Activated effector memory CD4-positive, alpha-beta T cell treated with anti-CD3 and anti-CD28 coated beads, Interleukin-2, amount 50 U/mL, for 16 hours (primary cell): ENCODE measurements at places on chromosomes 2 and 18.

GRCh38 chr2:30826916-30827315, 19.7 kb upstream of the CAPN13 start:
- no peak for DNase-seq

DNA sequence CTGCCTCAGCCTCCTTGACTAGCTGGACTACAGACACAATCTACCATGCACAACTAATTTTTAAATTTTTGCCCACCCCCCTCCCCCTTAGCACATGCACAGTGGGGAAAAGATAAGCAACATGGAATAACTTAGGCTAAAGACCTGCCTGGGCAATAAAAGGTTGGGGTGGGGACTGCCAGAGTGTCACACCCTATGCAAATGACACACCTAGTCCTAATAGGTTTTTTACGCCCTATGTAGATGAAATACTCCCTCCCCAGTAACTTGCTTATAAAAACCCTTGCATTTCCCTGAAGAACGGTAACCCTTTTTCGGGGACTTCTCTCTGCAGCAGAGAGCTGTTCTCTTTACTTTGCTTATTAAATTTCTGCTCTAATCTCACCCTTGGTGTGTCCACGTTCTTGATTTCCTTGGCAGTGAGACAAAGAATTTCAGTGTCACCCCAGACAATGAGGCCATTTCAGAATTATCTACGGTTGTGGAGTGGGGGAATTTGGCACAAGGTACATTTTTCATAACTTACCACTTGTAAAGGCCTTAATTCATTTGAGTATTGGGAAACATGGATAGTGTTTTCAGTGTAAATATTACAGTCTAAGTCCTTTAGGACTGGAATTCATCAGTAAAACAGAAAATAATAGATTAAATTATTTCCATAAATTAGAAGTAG, 109.2 kb downstream of the NOL4 start:
- DNase-seq, result no peak

DNA sequence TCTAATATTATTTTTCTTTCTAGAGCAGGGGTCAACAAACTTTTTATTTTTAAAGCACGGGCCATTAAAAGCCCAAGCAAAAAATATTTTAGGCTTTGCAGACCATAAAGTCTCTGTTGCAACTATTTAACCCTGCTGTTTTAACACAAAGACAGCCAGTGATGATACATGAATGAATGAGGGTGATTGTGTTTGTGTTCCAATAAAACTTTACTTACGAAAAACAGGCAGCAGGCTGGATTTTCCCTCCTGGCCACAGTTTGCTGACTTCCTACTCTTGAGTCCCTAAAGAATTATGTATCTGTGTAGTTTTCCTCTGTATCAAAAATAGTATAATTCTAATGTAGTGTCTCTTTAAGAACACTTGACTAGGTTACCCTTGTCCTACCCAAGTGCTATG, 402.0 kb downstream of the ADCYAP1 start:
- DNase-seq, result no peak

DNA sequence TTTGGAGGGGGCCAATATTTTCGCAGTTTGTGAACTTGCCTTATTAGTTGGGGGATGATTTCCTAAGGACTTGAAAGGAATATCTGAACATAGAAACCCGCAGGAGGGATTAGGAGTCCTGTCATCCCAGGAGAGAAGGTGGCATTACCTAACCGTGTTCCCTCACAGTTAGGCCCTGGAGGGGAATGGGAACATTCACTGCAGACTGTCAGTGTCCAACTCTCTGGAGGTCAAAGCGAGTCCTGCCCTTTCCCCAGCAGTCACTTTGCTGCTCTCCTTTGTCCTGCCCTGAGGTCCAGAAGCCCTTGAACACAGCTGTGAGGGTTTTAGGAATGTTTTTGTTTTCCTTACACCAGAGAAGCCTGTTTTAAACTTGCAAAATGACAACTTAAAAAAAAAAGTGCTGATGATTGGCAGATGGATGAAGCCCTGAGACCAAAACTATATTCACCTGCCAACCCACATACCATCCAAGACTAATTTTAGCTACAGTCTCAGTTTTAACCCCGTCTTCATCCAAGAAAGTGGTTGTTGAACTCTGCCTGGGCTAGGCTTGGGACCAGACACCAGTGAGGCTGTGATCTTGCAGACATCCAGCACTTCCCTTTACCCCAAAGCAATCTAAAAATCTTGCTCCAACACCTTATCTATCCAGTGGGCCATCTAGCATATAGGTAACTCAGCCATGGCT, 90.5 kb upstream of the MEX3C start:
- no peak for DNase-seq

- no peak for DNase-seq
Measured at GRCh38 chr2:119950966-119951365, 61.9 kb upstream of the EPB41L5 start.

DNA sequence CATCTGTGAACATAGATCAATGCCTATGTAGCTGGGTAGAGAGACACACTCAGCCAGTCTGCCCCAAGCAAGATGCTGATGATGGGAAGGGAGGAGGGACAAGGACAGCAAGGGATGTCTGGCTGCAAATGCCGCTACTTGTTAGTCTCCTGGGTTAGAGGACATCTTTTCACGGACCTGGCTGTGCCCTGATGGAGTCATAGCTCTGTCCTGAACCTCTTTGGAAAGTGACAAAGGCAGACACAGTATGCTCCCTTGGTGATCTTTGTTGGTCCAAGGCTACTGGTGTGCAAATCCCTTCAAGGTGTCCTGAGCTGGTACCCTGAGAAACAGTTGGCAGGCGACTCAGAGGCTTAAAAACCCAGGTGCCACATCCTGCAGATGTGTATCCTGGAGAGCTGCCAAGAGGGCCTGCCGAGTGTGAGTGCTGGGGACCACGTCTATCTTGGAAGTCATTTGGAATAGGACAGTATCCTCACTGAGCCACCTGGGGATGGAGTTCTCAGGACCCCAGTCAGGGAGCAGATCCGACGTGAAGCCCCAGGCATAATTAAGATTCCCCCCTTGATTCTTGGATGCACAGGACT, 10.8 kb downstream of the FOSL2 start:
- no peak for DNase-seq

GRCh38 chr2:102051692-102052277, 60.0 kb downstream of the IL1R2 start:
- DNase-seq, result no peak

GRCh38 chr2:30371772-30372373, 75.2 kb upstream of the LCLAT1 start:
- DNase-seq, result no peak

DNA sequence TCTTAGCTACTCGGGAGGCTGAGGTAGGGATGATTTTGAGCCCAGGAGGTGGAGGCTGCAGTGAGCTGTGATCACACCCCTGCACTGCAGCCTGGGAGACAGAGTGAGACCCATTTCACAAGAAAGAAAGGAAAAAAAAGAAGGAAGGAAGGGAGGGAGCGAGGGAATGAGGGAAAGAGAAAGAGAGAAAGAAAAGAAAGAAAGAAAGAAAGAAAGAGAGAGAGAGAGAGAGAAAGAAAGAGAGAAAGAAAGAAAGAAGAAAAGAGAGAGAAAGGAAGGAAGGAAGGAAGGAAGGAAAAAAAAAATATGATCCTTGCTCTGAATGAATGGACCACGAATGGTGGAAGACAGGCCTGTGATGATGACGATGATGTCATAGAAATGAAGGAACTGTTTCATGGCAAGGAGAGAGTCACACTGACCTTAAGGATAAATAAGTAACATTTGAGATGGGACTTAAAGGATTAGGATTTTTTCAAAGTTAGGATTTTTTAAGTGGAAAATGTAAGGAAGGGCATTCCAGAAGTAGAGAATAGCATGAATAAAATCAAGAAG, 2.2 kb upstream of the GORASP2 start:
- no peak for DNase-seq

- DNase-seq, result no peak
Measured at GRCh38 chr2:168200930-168201583, 46.3 kb downstream of the STK39 start.

DNA sequence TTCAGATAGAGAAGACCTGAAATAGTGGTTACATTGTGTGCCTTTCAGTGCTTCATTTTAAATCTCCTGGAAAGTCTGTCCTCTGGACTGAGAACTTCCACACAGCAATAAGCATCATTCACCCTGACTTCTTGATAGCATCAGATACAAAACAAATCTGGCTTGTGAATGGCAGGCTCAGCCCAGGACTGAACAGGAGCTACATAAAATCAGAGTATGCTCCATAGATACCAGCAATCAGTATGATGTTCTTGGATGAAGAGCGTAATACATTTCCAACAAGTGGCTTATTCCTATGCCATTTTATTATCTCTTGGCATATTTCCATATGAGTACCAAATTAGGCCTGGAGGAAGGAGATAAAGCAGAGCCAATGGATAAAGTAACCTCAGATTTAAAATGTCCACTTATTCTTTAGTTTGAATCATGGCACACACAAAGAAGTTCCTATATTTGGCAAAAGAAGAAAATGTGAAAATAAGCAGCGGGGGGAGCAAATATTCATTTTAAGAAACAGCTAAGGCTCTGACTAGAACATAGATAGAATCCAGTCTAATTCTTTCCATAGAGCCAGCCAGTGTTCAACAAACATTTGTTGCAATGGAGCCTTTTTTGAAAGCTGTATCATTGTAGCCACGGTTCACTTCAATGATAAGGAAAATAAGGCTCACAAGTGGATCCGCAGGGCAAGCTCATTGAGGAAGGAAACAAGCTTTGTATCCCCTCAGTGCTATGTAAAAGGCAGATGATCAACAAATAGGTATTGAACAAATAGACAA, 230.8 kb upstream of the CHAC2 start:
- DNase-seq, result no peak

GRCh38 chr18:38552732-38553321, 987.2 kb upstream of the CELF4 start:
- DNase-seq, result no peak

- no peak for DNase-seq
Measured at GRCh38 chr2:5339473-5339872, 352.7 kb upstream of the SOX11 start.

DNA sequence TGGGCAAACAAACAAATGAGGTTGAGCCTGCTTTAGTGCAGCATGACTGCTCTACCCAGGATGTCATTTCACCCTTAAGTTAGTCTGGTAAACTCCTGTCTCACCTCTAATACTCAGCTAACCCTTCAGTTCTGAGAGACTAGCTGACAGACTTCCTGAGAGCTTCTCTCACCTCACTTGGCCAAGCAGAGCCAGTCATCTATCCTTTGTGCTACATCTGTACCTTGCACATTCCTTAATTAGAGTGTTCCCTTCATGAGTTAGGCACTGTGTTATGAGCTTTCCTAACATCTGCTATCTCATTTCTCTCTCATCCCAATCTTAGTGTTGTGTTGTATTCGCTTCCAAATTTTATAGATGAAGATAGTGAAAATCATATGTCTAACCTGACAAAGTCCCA, 220.1 kb upstream of the PIK3C3 start:
- DNase-seq, result no peak

GRCh38 chr18:24296276-24296675, 101.3 kb downstream of the OSBPL1A start:
- no peak for DNase-seq

DNA sequence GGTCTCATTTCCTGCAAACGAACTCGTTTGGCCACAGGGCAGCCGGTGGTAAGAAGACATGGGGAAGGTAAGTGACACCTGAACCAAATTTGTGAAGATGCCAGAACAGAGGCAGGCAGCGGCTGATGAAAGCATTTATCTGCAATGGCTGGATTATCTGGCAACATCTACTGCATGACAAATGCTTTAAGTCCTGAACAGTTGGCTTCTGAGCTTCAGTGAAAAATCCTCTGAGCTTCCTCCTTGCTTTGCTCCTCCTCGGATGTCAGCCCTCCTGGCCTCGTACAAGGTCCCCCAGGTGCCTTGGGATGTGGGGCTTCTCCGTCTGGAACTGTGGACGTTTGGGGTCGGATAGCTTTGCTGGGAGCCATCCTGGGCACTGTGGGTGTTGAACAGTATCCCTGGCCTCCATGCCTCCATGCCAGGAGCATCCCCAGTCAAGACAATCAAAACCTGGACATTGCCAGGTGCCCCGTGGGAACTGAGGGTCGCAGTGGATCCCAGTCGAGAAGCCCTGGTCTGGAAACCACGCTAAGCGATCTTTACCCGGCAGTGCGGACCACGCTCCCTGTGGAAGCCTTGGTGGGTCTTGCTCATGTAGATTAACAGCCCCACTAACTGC, 49.3 kb downstream of the KCNG2 start:
- DNase-seq, result no peak

DNA sequence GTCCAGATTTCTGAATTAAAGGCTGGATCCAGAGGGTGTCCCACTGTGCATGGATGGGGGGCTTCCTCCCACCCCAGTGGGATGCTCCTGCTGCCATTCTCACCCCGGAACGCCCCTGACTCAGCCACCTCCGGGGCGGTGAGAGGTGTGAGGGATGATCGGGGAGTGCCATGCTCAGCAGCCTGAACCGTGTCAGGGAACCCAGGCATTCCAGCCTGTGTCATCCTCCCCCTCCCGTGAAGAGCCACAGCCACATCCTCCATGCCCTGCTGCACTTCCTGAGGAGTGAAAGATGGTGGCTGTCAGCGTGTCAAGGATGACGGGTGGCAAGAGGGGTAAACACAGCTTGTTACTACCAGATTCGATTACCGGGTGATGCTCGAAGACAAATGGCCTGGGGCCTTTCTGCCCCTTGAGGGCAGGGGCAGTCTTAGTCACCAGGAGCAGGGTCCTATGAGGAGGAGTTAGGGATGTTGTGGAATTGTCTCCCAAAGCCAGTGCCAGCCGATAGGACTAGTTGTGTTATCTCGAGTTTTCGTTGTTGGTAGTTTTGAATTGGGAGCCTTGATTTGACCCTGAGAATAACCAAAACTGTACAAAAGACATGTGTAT, 80.8 kb downstream of the TCF7L1 start:
- DNase-seq, result no peak

- no peak for DNase-seq
Measured at GRCh38 chr18:36629836-36630235, 199.0 kb downstream of the TPGS2 start.

DNA sequence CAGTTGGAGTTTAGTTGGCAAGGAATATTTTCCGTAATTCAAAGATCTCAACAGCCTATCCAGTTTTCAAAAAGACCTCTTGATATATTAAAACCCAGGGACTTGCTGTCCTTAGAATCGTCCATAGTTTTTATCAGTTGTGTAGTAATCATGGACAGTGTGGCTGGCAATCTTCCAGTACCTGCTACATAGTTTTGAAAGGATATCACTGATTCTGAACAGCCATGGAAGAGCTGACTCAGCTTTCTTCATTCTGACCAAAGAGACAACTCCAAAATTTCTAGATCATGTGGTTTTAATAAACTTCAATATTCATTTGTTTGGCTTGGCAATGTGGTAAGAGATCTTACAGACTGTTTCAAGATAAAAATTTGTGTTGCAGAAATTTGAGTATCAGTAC, 616.7 kb downstream of the TDRD15 start:
- no peak for DNase-seq

GRCh38 chr2:64679673-64680425, 26.1 kb upstream of the SERTAD2 start:
- DNase-seq, result no peak
